ENCODE measurements at places on chromosomes 11 and 22.

GRCh38 chr22:42320443-42321416, 50.3 kb upstream of the TCF20 start:
- DNase-seq: no peak

- DNase-seq: no peak
Observed at GRCh38 chr11:59776210-59777066, 21.3 kb downstream of the STX3 start.

DNA sequence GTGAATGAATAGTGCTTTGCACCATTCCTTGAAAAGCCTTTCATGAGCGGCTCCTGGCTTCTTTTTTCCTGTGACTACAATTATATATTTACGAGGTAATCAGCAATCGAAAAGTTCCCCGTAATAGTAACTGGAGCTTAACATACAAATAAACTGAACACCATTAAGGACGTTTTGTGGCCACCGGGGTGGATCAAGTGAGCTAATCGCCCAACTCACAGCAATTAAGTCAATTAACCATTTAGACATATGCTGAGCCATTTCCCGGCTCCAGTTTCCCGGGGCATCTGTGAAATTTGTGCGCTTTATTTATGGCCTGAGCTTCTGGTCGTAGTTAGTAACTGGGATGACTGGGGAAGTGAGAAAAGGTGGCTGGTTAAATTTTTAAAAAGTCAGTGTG, 465.2 kb downstream of the MIAT start:
- no peak for DNase-seq

- DNase-seq: no peak
Observed at GRCh38 chr22:19706661-19707151, 7.6 kb upstream of the SEPTIN5 start.

DNA sequence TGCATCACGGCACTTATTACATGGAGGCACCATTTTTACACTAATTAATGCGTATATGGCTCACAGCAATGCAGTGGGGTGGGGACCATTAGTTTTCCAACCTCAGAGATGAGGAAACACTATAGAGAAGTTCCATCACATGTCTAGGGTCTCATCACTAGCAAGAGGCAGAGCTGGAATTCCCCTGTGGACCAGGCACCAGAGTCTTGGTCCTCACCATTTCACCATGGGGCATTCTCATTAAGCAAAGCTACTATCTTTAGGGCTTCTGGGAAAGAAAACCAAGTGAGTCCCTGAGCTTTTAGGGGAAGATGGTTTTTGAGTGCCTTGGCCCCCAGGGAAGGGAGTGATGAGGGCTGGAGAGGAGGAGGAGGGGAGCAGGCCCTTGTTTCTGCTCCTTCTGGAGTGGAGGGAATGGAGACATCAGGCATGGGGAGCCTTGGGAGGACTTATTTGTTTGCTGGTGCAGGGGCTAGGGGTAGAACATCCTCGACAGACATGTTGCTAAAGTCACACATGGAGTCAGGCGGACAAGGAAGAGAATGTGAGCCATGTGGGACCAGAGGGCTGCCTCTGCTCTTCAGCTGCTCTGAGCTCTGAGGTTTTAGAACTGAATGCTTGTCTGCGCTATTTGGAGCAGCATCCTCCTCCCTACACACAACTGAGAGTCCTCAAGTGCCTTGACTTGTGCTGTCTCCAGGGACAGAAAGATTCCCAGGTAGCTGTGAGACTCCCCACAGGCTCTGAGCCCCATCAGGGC, 40.3 kb upstream of the ZBED5 start:
- no peak for DNase-seq

DNA sequence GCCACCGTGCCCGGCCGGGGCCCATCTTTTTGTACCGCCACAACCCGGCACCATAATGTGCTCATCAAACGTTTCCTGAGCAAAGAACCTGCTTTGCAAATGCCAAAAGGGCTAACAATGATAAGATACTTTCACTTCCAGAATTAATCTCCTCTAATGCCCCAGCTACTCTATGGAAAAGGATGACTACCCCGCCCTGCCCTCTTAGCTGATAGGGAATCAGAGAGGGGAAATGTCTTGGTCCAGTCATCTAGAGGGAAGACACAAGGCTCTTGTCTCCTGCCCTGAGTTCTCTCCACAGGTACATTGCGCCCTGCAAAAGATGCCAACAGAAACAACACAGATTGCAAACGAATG, 586 bp downstream of the TTLL1 start:
- no peak for DNase-seq

DNA sequence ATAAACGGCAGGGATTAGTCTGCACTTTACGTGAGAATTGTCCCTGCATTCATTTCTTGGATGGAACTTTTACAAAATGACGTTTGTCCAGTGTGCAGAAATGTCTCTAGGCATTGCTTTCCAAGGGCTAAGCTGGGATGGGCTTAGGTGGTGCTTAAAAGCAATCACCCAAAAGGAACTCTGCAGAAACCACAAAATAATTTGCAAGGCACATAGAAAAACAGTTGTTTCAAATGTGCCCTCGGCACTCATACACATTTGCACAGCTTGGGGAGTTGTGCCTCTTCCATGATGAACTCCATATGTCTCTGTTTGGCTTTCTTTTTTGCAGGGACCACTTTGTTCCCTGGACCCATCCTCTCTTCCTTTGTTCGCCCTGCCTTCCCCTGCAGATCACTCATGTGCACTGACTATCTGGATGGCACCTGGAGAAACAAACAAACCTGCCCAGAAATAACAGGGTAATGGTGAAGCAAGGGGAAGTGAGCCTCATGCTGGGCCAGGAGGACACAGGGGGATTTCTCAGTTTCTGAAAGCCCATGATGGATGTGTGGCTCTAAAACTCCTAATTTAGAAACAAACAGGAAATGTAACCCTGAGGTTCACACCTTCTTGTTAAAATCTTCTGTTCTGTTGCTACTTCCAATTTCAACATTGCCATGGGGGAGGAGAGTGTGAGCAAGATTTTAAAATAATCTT, 150.2 kb downstream of the SNX19 start:
- no peak for DNase-seq

GRCh38 chr11:15660496-15660895, 545.8 kb downstream of the INSC start:
- DNase-seq: no peak

GRCh38 chr11:33258631-33259205, 1.5 kb downstream of the HIPK3 start:
- no peak for DNase-seq

- no peak for DNase-seq
Observed at GRCh38 chr11:47983464-47984397, 3.4 kb downstream of the PTPRJ start.

DNA sequence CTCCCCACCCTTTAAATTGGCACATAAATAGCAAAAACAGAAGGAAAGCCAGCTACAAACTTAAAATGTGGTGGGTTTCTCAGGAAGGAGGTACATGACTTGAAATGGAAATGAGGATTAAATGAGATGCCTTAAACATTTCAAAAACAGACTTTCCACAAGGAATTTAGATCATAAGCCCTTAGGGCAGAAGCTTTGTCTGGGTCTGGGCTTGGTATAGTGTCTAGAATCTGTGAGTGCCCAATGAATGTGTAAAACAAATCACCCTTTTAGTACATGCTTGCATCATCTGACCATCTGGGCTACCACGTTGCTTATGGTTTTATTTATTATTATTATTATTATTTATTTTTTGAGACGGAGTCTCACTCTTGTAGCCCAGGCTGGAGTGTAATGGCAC, 37.1 kb upstream of the CREB3L1 start:
- no peak for DNase-seq

GRCh38 chr11:120550007-120550406, 38.5 kb downstream of the GRIK4 start:
- DNase-seq: no peak

GRCh38 chr11:33867996-33868646, 23.8 kb downstream of the LMO2 start:
- no peak for DNase-seq

DNA sequence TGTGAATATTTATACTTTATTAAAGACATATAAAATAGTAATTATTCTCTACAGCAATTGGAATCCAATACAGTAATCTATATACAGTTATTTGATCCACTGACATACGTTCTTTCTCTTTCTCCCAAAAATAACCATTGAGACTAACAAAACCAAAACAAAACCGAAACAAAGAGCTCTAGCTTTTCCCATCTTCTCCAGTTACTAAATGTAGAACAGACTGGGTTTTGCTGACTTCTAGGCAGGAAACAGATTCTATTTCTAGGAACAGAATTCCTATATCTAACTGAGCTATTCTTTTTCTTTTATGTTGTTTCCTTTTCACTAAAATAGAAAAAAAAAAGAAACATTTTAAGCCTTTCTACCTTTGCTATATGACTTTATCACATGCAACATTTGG, 80.1 kb downstream of the PACS1 start:
- DNase-seq: no peak

DNA sequence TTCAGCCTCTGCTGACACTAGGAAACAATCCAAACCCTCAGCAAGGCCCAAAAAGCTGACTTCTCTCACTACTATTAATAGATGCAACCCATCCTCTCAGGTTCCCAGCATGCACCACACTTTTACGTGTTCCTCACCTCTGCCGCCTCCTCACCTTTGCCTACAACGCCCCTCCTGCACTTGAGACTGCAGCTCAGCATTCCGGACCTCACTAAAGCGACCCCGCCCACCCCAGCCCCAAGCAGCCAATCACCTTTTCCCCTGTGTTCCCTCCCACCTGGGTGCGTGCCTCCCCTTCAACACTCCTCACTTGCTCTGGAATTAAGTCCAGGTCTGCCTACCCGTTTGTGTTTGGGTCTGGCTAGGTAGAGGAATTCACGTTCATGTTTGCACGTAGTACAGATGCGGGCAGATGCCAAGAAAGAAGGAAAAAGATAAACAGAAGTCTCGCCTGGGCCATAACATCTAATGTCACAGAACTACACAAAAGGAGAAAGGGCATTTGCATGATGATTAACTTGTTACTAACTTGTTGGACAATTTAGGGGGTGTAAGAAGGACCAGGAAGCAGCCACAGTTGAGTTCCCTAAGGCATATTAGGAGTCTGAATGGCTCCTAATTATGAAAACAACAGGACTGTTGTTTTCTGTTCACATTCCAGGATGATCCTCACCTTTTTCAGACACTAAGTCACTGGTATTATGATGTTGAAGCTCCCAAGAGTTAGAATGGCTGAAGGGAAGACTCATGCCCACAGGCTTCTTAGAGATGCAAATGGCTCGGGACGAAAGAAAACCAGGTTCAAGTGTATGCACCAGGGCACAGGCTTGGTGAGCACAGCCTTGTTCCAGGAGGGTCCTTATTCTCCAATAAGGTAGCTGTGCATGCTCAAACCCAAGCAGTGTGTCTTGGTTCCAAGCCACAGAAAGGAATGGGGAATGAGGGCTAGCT, 102.2 kb downstream of the MICAL3 start:
- no peak for DNase-seq

DNA sequence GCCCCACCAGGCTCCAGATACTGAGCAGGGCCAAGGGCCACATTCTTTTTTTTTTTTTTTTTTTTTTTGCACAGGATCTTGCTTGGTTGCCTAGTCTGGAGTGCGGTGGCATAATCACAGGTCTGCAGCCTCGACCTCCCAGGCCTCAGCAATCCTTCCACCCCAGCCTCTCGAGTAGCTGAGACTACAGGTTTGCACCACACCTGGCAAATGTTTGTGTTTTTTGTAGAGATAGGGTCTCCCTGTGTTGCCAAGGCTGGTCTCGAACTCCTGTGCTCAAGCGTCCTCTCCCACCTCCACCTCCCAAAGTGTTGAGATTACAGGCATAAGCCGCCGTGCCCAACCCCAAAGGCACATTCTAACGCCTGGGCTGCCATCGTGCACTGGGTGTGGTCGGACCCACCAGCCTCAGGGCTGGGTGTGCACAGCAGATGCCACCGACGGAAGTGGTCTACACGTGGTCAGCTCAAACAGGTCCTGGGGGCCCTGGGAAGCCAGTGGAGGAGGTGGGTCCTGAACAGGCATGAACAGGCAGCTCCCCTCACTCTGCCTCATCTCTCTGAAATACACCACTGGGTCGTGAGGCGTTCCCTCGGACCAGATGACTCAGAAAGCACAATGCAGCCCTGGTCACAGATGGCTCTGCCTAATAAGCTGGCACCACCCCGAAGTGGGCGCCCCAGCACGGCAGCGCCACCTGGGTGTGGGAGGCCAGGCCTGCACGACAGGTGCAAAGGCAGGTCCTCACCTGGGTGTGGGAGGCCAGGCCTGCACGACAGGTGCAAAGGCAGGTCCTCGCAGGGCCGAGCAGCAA, 5.1 kb upstream of the B4GALNT4 start:
- peak; percentile 40 for DNase-seq

DNA sequence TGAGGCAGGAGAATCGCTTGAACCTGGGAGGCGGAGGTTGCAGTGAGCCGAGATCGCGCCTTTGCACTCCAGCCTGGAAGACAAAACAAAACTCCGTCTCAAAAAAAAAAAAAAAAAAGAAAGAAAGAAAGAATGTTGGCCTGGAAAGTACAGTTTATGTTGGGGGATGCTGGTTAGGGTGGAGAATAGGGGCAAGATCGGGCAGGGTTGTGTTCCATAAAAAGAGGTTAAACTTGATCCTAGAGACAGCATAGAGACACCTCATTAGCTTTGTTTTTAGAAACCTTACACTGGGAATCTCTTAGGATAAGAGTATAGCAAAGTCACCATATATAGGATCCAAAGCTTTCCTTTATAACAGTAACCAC, 1.9 kb upstream of the FTH1 start:
- no peak for DNase-seq

DNA sequence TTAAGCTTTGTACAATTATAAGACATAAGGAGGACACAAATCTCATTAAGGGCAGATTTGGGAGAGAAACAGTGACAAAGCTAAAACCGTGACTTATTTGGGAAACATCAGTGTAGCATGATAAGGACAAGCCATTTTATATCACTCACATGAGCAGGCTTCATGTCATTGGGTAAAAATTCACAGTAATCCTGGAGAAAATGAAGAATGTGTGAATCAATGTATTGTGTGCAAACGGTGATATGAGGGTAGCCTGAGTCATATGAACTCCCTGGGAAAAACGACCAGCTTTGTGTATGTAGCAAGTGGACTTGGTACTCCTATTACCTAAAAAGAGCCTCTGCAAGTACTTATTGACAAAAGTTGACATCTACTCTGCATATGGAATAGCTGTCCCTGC, 6.0 kb upstream of the TRIM34 start:
- no peak for DNase-seq

DNA sequence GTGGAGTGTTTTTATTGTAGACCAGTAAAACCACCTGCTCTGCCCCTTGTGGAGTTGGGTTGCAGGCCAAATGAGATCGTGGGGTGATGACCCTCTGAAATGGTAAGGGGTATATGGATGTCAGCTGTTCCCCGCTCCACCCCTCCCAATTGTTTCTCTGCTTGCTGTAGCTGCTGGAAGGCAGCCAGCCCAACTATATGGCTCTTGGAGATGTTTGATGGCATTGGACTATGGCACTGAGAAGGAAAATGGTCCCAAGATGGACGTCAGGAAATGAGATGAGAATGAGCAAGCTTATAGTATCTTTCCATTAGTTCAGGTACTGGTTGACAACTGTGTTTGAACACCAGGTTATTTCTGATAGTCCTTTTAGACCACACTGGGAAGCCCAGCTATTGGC, 94.8 kb upstream of the SORL1-AS1 start:
- no peak for DNase-seq
